ENCODE measurements at places on chromosomes 16 and 17. TPM values are rescaled to one million over a fixed set of nuclear protein-coding genes. Genes with fewer than 3 reads are reported as not detected.

Gene TP53TG3F
- 0.18 TPM for total RNA-seq

Gene PRR35
- not detected for total RNA-seq

Gene CCL4L2
- not detected for total RNA-seq

Gene KREMEN2
- 2.3 TPM for total RNA-seq

Gene MILR1
- 2.0 TPM for total RNA-seq

Gene KRT17
- 1.1 TPM for total RNA-seq

Gene GNAO1
- 1.5 TPM for total RNA-seq

Gene ABCC6
- 3.1 TPM for total RNA-seq

Gene KRTAP2-2
- not detected for total RNA-seq

Gene KRT222
- total RNA-seq = 1.6 TPM

Gene FBF1
- total RNA-seq = 10.2 TPM

Gene NF1
- total RNA-seq = 146 TPM

Gene HCRT
- not detected for total RNA-seq

Gene ZNF785
- total RNA-seq = 11.4 TPM

Gene TMEM208
- total RNA-seq = 58.0 TPM

Gene ASGR1
- 24.7 TPM for total RNA-seq

Gene SERPINF2
- 0.31 TPM for total RNA-seq

Gene ADORA2B
- total RNA-seq = 10.6 TPM

Gene TNP2
- total RNA-seq = 0.31 TPM

Gene TBC1D3C
- total RNA-seq = not detected

Gene TMIGD1
- not detected for total RNA-seq

Gene KRTAP3-1
- total RNA-seq = not detected

Gene KRT20
- total RNA-seq = not detected

Gene DGKE
- 10.0 TPM for total RNA-seq

Gene LGALS9B
- total RNA-seq = not detected

Gene NOL3
- 14.4 TPM for total RNA-seq

Gene KRT33B
- not detected for total RNA-seq

Gene RND2
- total RNA-seq = 1.5 TPM

Gene CEMP1
- total RNA-seq = 0.75 TPM

Gene MGAT5B
- total RNA-seq = 16.0 TPM

Gene LYRM9
- 7.0 TPM for total RNA-seq

Gene PYY
- not detected for total RNA-seq

Gene ITGB3
- total RNA-seq = 4.8 TPM

Gene KRTAP2-1
- not detected for total RNA-seq

Gene C17orf107
- total RNA-seq = 4.6 TPM

Gene CCDC200
- total RNA-seq = 7.7 TPM

Gene CDT1
- total RNA-seq = 3.1 TPM

Gene RUNDC3A
- total RNA-seq = 76.6 TPM

Gene KLHDC4
- total RNA-seq = 18.2 TPM

Gene NOB1
- 24.5 TPM for total RNA-seq

Gene IGFBP4
- total RNA-seq = 2.8 TPM

Gene MAPT
- 161 TPM for total RNA-seq

Gene ABCC12
- total RNA-seq = 0.33 TPM

Gene NPIPA2
- 1.1 TPM for total RNA-seq

Gene ASGR2
- total RNA-seq = not detected

Gene SOX9
- 105 TPM for total RNA-seq

Gene TBX2
- total RNA-seq = 1.5 TPM

Gene TBC1D3
- not detected for total RNA-seq

Gene COPS3
- total RNA-seq = 78.6 TPM

Gene NXPH3
- total RNA-seq = 0.43 TPM

Gene CPHXL2
- total RNA-seq = 0.92 TPM

Gene SLC52A1
- total RNA-seq = 0.53 TPM

Gene CLEC18C
- total RNA-seq = 3.1 TPM

Gene PPP1R27
- not detected for total RNA-seq

Gene SLC5A11
- not detected for total RNA-seq

Gene ALOX12B
- 0.50 TPM for total RNA-seq

Gene FOXC2
- total RNA-seq = 0.09 TPM

Gene CLEC19A
- total RNA-seq = 0.11 TPM

Gene SMIM36
- not detected for total RNA-seq

All from motor neuron (in vitro differentiated cells).